ENCODE measurements at places on chromosomes 4 and X.

- DNase-seq: no peak
Measured at GRCh38 chrX:9515489-9515888, 50.6 kb downstream of the TBL1X start.

GRCh38 chr4:66328803-66329574, 658.7 kb upstream of the EPHA5 start:
- DNase-seq: no peak

GRCh38 chr4:94680176-94680862, 77.4 kb upstream of the BMPR1B start:
- no peak for DNase-seq

- no peak for DNase-seq
Measured at GRCh38 chrX:41445171-41445570, 2.0 kb upstream of the NYX start.

- no peak for DNase-seq
Measured at GRCh38 chrX:103688946-103689345, 2.4 kb upstream of the MORF4L2 start.

DNA sequence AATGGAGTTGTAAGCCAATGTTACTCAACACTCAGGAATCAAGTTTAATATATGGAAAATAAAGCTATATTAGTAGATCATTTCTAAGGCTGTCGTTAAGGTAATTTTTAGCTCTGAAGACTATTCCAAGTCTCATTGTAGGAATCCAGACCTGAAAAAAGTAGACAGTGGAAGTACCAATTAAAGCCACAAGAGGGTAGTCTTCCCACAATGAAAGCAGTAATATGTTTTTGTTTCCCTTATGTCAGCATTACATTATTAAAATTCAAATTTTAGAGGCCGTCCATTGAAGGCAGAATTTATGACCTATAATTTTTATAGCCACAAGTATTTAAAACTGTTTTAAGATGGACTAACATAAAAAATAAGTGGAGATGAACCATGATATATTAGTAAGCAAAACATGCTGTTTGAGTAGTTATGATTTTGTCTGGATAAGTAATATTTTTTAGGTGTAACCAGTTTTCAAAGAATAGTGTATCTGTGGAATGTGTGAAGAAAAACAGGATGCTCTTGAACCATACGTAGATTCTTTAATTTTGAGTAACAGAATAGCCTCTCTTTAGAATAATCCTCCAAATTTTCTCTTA, 372.6 kb upstream of the TECRL start:
- no peak for DNase-seq

DNA sequence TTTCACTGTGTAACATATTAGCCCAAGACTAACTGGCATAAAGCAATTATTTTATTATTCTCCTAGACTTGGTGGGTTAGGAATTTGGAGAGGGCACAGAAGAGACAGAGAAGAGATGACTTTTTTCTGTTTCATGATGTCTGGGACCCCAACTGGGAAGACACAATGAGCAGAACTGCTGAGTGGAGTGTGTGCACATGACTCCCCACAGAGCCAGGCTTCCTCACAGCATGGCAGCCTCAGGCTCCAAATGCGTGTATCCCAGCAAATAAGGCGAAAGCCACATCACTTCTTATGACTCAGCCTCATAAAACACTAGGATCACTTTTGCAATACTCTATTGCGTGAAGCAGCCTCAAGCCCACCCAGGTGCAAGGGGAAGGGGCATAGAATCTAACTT, 68.4 kb downstream of the MFAP3L start:
- no peak for DNase-seq

GRCh38 chr4:24799544-24800324, 4.4 kb downstream of the SOD3 start:
- DNase-seq: no peak

- DNase-seq: no peak
Measured at GRCh38 chr4:133014473-133015135, 134.5 kb upstream of the PCDH10 start.

DNA sequence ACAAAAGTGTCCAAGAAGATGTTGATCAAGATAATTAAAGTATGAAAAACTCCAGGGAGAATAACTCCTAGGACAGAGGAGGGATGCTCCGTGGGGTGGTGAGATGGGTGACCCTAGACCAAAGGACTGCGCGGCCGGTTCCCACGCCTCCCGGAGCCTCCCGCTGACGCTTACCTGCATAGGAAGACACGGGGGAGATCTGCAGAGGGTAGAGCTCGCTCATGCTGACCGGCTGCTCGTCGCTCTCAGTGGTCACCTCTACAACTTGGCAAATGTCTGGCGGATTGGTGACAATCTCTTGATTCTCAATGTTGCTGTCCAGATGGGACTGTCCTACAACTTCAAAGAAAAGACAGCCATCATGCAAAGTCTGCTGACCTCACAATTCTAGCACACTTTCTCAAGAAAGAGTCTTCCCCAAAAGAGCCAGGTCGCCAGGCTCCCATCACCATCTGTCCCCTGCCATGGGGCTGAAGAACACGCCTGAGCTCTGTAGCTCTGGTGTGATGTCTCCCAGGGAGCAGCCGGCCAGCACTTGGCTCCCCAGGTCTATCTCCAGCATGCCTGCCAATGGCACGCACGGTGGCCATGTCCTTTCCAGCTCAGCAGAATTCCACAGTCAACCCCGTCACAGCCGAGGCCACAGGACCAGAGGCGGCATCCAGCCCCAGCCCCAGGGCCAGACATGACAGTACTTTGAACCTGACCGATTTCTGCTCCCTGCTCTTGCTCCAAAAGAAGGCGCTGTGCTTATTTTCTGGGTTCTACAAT, 75.4 kb downstream of the IRF2 start:
- DNase-seq: no peak

- DNase-seq: no peak
Measured at GRCh38 chr4:183986971-183987946, 82.2 kb downstream of the STOX2 start.

DNA sequence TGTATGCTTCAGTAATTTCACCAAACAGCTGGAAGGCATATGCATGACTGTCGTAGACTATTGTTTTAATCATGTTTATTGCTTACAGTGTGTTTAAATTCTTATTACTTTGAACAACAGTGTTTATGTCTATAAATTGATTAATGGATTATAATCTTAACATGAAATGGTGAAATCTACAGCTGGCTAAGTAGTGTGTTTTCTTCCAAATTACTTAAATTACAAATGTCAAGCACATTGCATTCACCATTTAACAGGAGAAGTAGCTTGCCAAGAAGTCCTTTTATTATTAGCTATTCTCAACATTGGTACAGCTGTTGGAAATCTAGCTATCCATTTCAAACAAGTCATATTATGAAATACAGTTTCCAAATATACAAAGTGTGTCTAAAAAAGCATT, 849.3 kb upstream of the PCDH10 start:
- no peak for DNase-seq

- DNase-seq: no peak
Measured at GRCh38 chr4:185139736-185140135, 3.3 kb upstream of the SLC25A4 start.

GRCh38 chr4:126954537-126955291, 678.0 kb upstream of the INTU start:
- no peak for DNase-seq

DNA sequence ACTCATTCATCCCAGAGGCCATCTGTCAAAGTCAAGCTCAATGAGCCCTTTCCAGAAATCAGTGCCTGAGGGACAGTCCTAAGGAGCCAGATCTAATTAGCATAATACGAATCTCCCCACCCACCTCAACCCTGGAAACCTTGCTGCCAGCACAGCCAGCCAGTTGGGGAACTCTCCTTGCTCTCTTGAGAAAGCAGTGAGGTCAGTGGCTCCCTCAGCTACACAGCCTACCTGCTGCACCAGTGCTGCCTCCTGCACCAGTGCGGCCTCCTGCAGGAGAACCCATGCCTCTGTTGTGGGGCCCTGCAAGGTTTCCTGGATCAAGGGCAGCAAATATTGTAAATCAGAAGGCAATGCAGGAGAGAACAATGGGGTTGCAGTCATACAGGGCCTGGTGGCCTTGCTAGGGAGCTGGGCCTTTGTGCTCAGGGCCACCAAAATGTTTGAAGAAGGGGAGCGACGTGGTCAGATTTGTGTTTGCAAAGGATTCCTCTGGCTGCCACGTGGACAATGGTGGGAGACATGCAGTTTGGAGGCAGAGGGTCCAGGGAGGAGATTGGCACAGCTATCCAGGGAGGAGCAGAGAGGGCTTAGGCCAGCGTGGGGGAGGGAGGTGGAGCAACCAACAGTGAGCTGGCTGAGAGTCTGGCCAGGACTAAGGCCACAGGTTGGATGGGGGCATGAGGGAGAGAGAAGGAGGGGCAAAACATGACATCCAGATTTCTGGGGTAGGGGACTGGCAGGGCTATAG, 124.3 kb upstream of the MAMLD1 start:
- no peak for DNase-seq

DNA sequence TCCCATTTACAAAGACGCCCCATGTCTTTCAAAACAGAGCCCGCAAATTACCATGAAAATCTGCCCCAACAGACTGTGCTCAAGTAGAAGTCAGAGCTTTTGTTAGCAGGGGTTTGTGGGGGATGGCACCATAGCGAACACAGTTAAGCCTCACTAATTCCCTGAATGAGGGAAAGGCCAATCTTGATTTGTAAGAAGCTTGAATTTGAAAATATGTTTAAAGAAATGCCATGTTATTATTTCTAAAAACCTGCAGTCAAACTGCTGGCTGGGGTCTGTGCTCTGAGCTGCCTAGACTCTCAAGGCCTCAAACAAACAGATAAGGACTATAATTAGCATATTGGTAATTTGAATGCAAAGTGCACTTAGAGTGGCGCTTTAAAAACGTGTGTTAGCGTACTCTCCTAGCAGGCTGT, 9.4 kb upstream of the PAK3 start:
- DNase-seq: no peak

- no peak for DNase-seq
Measured at GRCh38 chr4:79385641-79386040, 22.4 kb downstream of the GK2 start.

DNA sequence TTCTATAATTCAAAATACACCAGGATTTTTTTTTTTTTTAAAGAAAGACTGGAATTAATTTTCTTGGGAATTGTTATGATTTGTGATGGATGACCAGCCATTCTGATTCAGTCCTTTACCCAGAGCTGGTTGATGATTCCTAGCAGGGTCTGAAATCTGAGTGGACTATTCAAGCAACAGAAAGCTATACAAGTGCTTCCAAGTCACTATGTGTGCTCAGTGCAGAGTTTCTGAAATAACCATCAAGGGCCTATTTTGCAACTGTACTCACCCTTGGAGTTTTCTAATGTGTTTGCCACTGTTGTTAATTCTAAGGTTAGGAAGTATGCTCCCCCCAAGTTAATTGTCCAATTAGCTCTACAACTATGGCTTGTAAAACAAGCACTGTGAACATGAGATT, 137.7 kb upstream of the RAPGEF2 start:
- no peak for DNase-seq

DNA sequence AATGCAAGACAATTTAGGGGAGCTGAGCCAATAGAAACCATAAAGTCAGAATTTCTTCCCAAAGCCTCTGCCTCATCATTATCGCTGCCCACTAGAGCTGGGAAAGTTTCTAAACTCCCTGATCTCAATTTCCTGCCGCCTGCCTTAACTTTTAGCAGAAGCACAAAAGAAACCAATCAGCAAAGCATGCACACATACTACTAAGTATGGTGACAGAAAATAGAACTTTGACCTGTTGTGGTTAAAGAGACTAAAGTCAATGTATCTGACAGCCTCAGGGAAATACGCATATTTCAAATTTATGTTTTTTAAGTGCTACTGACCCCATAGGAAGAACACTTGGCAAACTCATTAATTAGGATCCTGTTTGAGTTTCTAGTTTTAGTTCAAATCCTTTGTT, 10.1 kb downstream of the STK26 start:
- no peak for DNase-seq

DNA sequence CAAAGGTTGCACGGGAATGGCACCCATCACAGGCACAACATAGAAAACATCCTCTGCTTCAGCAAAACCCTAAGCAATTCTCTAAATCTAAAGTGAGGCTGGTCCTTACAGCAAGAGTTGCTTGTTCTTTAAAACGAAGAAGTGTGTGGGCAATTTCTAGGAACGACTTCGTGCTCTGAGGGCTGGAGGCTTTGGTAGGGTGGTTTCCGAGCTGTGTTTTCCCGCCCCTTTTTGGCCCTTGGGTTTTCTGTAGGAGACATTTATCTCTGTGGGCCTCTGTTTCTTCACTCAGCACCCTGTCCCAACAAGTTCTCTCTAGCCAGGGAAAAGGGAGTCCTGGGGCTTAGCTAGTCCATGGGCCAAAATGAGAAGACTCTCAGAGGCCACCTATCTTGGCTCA, 84.2 kb downstream of the SLC2A9 start:
- DNase-seq: no peak

- DNase-seq: no peak
Measured at GRCh38 chr4:5971078-5971450, 47.2 kb downstream of the C4orf50 start.

- DNase-seq: peak; percentile 85
Measured at GRCh38 chrX:48574270-48575266, at the start of gene RBM3. TSS of gene RBM3 (plus strand) at chrX:48574484. CDS start at chrX:48575181, 697 bp downstream.

- no peak for DNase-seq
Measured at GRCh38 chrX:10393899-10394298, 226.5 kb downstream of the MID1 start.

- no peak for DNase-seq
Measured at GRCh38 chr4:10589321-10589720, 95.2 kb downstream of the CLNK start.

DNA sequence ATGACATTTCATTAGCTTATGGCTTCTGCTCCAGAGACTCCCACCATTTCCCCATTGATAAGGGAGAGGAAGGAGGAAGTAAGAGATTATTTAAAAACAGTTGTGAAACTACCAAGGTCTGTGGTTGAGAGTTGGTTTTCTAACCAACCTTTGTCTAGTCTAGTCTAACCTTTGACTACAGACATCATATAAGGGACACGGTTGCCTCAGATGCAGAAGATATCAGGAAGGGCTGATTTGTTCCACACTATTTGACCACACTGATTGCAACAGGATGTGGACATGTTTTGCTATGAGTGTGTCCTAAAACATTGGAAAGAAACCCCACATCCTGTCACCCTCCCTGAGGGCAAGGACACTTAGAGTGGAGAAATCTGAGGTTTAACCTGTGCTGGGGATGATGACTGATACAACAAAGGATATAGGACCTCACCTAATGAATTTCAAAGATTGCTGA, 53.0 kb downstream of the COQ2 start:
- peak; percentile 29 for DNase-seq

- DNase-seq: no peak
Measured at GRCh38 chr4:148364525-148364924, 77.7 kb downstream of the NR3C2 start.

DNA sequence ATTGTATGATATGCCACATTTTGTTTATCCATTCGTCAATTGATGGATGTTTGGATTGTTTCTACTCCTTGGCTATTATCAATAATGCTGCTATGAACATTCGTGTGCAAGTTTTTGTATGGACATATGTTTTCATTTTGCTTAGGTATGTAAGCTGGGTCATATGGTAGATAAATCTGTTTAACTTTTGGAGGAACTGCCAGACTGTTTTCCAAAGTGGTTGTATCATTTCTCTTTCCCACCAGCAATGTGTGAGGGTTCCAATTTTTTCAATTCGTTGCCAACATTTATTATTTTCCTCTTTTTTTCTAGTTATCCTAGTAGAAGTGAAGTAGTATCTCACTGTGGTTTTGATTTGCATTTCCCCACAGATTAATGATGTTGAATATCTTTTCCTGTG, 71.8 kb downstream of the DIAPH2 start:
- no peak for DNase-seq

GRCh38 chr4:118997601-118998000, 108.9 kb downstream of the SYNPO2 start:
- no peak for DNase-seq

GRCh38 chr4:153076861-153077260, 127.4 kb upstream of the TRIM2 start:
- DNase-seq: no peak

All from activated naive CD8-positive, alpha-beta T cell treated with anti-CD3 and anti-CD28 coated beads, Interleukin-2, amount 50 U/mL, for 24 hours (primary cell).